Right atrium auricular region (tissue), 2 donors: ENCODE measurements at places on chromosomes 5 and 9. TPM values are rescaled to one million over a fixed set of nuclear protein-coding genes. Genes with fewer than 3 reads are reported as not detected.

DNA sequence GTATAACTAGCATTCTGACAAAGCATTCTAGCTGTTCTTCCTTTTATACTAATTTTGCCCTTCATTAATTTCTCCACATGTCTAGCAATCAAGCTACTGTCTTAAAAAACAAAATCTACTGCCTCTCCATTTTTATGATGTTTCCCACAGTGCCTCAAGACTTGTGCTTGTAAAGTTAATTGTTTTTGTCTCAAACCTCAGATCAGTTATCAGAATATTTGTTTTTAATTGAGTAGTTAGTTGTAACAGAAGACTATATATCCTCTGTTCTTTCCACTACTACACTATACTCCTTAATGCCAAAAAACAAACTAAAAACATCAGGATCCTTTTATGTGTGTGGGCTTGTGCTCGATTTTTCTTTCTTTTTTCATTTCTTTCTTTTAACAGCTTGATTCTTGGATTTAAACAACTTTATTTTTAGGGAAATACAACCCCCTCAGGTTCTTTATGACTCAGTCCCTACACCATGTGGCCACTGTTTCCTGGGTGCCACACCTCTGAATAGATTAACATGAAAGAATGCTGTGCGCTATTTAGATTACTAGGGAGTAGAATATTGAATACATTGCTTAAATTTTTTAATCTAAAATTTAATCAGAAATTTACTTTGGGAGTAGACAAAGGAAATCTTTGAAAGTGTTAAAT is 1.2 kb downstream of the ASPN start:
- DNase-seq, result no peak

GRCh38 chr5:161600156-161600555 is 53.6 kb upstream of the GABRB2 start:
- no peak for DNase-seq

DNA sequence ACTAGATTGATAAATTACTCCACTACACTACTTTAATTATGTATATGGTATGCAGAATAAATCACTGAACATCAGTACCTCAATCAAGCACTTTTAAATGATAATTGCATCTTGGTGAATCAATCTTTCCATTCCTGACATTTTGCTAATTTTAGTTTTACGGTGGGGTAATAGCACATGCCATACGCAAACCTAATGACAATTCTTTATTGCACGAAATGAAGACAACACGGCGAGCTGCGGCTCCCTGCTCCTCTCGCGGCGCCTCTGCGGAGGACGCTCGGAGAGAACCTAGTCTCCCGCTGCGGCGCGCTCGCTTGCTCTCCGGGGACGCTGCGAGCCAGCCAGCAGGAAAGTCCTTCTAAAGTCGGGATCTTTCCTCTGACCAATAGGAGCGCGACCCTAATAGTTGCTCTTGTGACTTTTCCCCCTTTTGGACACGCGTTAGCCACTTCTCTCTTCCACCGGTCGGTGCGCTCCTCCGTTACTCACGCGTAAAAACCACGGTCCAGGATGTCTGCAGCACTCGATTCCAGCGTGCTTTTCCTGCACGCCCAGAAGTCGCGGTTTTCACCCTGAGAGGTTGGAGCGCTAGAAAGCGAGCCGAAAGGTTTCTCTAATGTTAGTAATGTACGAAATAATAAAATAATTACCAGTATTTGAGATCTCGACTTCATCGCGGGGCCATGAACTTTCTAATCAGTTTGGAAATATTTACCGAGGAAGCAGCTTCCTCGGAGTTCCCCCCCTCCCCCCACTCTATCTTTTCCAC is 1.0 kb upstream of the MEF2C start:
- peak; percentile 77 for DNase-seq

GRCh38 chr9:112487799-112488340 is 1.2 kb downstream of the KIAA1958 start:
- no peak for DNase-seq

- no peak for DNase-seq
Observed at GRCh38 chr5:76943006-76943405, 9.8 kb upstream of the CRHBP start.

- DNase-seq, result no peak
Observed at GRCh38 chr5:166834246-166834645, 1457.2 kb upstream of the WWC1 start.

Gene GLDC
- total RNA-seq, result 0.39 TPM

Gene TMC1
- not detected for total RNA-seq

DNA sequence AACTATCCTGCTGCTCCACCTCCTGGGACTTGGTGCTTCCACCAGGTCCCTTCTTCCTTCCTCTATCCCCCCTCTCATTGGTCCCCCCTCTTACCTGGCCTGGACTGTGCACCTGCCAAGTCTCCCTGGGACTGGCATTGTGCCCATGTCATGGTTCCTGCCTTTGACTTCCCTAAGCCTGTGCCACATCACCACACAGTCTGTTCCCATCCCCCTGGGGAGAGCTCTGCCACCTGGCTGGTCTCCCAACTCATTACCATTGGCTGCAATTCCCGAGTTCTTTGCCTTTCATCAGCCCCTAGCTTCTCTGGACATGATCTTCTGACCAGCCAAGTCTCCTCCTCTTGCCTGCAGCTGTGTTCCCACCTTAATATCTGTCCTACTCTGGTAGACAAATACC is 180.3 kb downstream of the SREK1 start:
- peak; percentile 66 for DNase-seq
